Skin of body (tissue), 3 donors: ENCODE measurements at places on chromosomes 5 and 9. TPM values are rescaled to one million over a fixed set of nuclear protein-coding genes. Genes with fewer than 3 reads are reported as not detected.

- no peak for DNase-seq
These were observed 75.4 kb downstream of the RASEF start for GRCh38 chr9:82987370-82988189.

The FAM151B gene
- total RNA-seq: 7.6 TPM

- DNase-seq: no peak
These were observed 355.3 kb downstream of the BNC2 start for GRCh38 chr9:16515207-16515606.

The ZNF366 gene
- total RNA-seq: 1.1 TPM

- no peak for DNase-seq
These were observed 61.8 kb upstream of the ACO1 start for GRCh38 chr9:32322622-32323021.

The FUT7 gene
- 0.39 TPM for total RNA-seq

GRCh38 chr9:82191082-82191770 lies 202.7 kb downstream of the SPATA31D1 start:
- DNase-seq: no peak

DNA sequence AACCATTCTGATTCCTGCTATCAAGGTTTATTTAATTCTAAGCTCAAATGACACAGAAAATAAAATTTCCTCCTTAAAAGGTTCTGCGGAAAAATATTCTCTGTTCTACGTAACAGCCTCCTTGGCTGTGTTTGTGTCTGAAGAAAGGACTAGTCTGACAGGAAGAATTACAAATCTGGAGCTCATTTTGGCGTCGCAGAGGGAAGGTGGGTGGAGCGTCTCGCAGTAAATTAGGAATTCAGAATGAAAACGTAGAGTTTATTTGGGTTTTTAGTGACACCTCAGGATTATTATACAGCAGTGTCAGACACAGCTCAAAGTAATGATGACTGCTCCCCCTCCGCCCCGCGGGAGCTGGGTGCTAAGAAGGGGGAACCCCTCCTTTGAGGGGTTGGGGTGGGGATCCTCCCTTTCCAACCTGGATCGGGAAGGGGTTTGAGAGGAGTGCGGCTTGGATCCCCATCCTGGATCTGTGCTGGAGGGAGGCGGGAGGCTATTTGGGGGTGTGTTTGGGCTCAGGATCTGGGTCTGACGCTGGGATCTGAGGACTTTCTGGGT lies 933 bp upstream of the TGFBR1 start:
- peak; percentile 63 for DNase-seq

- no peak for DNase-seq
These were observed 16.5 kb downstream of the KIAA1958 start for GRCh38 chr9:112503170-112503569.

DNA sequence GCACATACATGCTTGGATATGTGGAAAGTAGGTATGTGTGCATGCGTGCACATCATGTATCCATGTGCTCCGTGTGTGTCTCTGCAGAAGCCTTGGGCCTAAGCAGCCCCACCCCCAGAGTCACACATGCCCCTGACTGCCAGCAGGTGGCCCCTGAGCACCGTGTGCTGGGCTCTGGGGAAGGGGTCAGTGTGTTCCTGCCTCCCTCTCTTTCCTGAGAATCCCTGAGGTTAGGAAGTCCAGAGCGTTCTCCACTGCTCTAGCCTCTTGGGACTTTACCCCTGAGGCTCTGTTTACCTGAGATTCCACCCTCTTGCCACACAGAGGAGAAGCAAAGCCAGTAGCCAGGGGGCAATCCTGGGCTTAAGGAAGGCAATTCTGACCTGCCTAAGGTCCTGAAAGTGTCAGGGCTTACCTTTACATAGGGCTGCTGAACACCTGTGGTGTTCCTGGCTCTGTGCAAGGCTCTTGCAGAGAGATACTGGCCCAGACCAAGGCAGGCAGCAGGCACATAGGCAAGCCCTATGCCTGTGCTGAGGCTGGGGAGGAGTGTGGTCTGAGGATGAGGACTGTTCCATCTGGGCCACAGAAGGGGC lies 207.3 kb downstream of the TMEM38B start:
- DNase-seq: no peak

GRCh38 chr5:138700581-138701362 lies 52.5 kb upstream of the CTNNA1 start:
- no peak for DNase-seq

DNA sequence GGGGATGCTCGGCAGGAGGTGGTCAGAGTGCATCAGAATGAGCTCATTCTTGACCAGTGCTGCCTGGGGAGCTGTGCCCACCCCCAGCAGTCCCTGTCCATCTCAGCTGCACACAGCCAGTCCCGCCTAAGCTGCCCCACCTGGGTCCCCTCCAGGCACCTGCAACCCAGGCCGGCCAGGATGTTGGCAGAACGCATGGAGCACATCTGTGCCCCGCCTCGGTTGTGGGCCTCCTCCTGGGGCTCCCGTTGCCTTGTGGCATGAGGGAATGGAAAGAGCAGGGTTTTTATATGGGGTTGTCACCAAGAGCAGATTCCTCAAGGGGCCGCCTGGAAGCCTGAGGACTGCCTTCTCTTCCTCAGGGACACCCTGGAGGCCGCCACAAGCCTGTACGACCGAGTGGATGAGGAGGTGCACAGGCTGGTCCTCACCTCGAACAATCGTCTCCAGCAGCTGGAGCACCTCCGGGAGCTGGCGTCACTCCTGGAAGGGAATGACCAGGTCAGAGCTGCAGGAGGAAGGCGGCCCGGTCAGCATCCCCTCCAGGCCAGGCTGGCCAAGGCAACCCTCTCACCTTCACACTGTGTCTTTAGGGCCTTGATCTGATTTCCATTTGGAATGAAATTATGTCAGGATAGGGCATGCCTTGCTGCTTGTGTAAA lies 34.8 kb upstream of the LRRC14B start:
- no peak for DNase-seq

The THBS4 gene
- 12.3 TPM for total RNA-seq

DNA sequence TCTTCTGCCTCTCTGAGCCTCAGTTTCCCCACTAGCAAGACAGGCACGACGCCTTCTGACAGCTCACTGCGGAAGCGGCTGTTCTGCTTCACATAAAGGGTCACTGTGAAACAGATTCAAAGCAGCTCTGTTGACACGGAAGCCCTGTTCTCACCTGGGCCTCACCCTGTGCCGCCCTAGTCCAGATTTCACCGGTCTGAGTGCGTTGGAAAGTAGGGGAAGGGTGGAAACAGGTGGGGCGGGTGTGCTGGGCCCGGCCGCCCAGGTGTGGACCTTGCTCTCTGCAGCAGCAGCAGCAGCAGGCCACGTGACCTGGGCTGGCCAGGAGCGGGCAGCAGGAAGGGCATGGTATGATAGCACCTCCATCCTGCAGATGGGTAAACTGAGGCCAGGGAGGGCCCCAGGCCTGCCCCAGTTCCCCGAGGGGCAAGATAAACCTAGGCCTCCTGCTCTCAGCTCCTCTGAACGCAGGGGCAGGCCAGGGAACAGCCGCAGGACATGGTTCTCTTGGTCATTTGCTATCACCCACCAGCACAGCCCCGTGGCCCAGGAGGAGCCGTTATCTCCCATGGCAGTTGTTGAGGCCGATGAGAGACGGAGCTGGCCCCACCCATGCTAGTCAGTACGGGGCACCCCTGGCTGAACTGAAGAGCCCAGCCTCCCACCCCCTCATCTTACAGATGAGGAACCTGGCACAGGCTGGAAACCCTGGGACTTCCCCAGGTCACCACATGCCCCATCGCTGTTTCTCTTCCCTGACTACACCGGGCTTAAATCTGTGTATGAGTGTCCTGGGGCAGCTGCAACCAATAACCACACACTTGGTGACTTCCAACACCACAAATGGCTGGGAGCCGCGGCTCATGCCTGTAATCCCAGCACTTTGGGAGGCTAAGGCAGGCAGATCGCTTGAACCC lies 12.1 kb downstream of the PTGES2 start:
- DNase-seq: no peak

The SLC4A9 gene
- total RNA-seq: not detected

The PCDHB16 gene
- total RNA-seq: 2.5 TPM

DNA sequence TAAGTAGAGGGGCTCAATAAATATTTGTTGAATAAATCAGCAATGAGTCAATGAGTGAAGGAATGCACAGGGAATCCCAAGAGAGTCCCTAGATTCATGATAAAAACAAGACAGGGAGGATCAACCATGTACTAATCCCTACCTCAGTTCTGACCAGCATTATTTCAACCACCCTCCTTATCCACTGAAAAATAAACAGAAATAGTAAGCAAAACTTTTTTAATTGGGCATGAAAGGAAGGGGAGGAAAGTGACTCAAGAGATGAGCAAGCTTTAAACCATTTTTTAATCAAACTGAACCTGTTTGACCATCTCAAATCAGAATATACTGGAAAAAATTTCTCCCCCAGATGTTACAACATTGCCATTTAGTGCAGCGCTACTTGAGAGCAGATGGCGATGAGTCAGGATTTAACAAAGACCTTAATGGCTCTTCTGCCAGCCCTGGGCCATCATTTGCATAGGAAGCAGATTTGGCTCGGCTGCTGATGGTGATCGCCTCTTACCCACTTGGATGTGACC lies 194.8 kb upstream of the SLC30A5 start:
- no peak for DNase-seq

The PLPPR1 gene
- total RNA-seq: 1.5 TPM

DNA sequence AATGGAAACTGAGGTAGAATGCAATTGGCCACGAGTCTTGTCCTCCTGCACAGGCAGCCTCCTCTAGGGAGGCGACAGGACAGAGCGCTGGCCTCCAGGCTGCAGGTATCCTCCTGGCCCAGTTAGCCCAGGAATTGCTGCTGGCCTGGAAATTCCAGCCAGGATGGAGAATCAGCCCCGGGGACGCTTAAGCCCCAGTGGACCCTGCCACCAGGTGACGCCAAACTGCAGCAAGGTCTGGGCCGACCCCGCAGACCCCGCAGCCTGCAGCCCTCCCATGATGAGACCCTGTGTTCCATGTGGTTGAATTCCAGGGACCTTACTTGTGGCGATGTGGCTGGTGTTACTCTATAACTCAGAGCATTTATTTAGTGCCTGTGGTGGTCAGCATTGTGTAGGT lies 7.3 kb downstream of the CACFD1 start:
- no peak for DNase-seq

GRCh38 chr5:169127431-169127830 lies 173.5 kb downstream of the SLIT3 start:
- DNase-seq: no peak

- DNase-seq: no peak
These were observed 16.2 kb downstream of the SLC1A1 start for GRCh38 chr9:4506490-4506889.

GRCh38 chr5:95283022-95283615 lies 1.8 kb downstream of the MCTP1 start:
- no peak for DNase-seq

The PIP5K1B gene
- total RNA-seq: 5.0 TPM

- DNase-seq: no peak
These were observed 41.9 kb downstream of the SYK start for GRCh38 chr9:90843525-90843924.

The TERT gene
- total RNA-seq: not detected

DNA sequence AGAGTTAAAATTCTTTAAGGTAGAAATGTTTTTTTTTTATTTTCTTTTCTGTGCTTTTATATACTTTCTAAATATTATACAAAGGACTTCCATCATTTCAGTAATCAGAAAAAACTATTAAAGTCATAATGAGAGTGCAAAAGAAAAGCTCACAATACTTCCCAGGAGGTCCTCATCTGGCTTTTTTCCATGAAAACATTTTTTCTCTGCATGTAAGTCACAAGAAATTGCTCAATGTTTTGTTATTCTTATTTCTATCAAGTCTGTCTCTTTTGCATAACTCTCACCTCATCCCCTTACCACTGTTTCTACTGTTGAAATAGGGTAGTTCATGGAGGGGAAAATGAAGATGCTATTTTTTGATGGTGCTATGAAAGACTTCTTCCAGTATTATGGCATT lies 375.0 kb downstream of the TMEM232 start:
- no peak for DNase-seq

DNA sequence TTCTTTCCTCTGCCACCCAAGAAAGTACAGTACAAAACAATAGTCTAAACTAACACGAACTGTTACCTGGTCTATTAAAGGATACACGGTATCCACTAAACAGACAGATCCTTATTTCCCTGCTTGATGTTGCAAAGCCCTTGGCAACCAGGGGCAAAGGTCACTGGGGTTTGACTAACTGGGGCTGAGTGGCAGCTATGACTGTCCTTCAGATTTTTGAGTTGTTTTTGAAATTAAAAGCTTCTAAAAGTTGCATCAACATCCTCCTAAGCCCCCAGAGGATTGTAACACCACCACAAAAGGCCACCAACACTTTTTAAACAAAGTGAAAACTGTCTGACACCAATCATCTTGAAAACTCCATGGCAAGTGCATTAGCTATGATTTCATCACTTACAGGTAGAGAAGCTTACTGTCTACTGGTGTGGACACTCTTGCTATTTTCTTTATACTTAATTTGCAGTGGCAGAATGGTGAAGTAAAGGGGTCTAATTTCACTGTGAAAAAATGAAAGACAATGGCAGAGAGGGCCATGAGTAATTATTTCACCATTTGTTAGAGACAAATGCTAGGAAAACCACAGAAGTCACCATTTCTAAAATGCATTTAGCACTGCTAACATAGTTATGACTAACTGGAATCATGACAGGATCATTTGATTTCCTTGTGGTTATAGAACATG lies 292.4 kb downstream of the EFNA5 start:
- DNase-seq: no peak

GRCh38 chr5:102418531-102418930 lies 80.3 kb downstream of the SLCO6A1 start:
- no peak for DNase-seq

DNA sequence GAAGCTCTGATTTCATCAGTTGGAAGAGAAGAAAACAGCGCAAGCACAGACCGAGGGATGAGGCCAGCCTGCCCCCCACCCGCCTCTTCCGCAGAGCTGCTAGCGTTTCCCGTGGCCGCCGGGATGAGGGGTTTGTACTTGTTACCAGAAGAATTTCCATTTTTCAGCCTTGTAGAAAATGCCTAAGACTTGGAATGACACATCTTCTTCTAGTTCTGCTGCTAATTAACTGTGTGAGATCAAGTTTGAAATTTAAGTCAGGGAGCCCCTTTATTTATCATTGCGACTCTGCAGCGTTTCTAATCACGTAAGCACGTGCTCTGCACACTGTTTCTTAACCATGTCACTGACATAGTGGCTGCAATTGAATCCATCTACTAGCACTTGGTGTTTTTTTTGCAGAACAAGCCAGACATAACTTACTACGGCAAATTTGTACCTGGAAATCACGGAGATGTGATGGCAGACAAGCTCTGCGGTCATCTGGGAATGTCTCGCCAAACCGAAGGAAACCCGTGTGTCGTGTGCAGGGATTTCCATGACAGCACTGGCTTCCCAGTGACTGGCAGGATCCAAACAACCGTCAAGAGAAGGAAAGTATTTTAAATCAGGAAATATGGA lies 41.8 kb upstream of the ROR2 start:
- DNase-seq: peak; percentile 90

DNA sequence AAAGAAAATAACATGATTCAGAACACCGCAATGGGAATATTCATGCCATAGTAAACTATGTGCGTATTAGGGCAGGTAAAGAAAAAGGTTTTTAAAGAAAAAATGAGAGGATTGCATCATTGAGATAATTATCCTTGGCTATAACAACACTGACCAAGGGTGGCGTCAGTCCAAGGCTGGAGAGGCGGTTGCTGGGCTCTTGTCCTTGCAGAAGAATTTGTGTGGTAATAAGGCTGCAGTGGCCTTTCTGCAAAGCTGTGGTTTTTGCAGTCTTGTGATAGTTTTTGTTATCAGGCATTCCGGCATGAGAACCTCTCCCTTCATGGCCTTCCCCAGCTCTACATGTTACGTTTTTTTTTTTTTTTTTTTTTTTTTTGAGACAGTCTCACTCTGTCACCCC lies 14.0 kb downstream of the BOD1 start:
- no peak for DNase-seq
